Inflammatory macrophage treated with lipopolysaccharide for 4 hours (primary cell): ENCODE measurements at places on chromosomes 7 and 10.

- DNase-seq, result peak; percentile 75
Observed at GRCh38 chr7:50436133-50436806, 13.9 kb downstream of the FIGNL1 start.

GRCh38 chr10:87674943-87675342 lies 15.3 kb downstream of the PAPSS2 start:
- DNase-seq, result no peak

DNA sequence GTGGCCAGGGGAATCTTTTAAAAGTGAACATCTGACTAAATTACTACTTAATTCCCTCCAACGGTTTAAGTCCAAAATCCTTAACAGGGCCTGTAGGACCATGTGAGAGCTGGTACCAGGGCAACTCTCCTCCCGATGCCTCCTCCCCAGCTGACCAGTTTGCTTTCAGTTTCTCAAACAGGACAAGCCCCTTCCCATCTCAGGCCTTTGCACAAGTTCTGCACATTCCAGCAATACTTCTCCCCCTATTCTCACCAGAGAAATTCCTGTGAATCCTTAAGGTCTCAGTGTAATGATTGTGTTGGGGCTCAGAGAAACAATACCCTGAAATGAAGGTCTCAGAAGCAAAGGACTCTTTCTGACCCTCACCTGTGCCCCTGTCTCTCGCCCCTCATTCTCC lies 8.0 kb upstream of the CALHM1 start:
- no peak for DNase-seq

DNA sequence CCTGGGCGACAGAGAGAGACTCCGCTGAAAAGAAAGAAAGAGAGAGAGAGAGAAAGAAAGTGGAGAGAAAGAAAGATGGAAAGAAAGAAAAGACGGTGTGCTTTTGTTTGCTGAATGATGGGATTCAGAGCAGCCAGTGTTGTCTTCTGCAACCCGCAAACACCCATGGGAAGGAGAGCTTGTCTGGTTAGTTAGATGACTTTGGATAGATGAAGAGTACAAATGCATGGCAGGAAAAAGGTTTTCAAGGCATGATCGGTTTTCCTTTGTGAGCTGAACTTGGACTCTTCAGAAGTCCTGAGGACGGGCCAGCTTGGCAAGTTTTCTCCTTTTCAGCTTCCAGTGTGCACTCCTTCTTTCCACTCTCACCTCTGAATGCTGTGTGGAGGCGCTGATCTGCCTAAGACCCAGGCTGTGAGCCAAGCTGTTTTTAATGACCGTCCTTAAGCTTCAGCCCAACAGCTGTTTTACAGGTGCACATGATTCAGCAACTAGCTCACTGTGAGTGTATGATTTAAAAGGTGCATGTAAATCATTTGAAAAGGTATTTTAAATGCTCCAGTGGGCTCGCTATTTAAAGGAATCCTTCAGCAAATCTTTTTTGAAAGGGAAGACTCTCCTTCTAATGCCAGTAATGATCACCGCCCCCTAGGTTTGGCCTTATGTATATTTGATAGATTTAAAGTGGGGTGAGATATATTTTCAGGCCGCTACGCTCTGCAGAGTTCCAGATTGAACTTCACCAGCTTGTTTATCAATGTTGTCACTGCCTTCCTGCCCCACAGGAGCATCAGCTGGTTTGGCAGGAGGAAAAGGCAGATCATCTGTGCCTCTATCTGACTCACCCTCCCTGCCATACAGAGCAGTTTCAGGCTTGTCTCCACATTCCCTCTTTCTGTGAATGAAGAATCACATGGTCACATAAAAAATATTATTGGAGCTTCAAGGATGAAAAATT lies 115.0 kb downstream of the PLXDC2 start:
- peak; percentile 49 for DNase-seq

DNA sequence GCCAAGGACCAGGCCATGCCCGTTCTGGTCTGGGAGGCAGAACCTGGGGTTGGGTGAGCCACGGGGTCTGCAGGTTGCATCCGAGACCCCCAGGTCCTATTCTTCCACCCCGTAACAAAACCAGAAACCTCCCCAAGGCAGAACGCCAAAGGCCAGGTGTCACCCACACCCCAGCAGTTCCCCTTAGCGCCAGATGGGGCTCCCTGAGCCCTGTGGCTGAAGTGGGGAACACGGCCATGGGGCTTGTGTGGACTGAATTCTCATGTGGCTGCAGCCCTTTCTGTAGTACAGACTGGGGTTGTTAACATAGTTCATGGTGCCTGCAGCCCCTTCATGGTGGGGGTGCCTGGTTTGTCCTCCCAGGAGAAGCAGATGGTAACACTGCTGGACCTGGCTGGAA lies 10.2 kb downstream of the BRI3 start:
- DNase-seq, result no peak

DNA sequence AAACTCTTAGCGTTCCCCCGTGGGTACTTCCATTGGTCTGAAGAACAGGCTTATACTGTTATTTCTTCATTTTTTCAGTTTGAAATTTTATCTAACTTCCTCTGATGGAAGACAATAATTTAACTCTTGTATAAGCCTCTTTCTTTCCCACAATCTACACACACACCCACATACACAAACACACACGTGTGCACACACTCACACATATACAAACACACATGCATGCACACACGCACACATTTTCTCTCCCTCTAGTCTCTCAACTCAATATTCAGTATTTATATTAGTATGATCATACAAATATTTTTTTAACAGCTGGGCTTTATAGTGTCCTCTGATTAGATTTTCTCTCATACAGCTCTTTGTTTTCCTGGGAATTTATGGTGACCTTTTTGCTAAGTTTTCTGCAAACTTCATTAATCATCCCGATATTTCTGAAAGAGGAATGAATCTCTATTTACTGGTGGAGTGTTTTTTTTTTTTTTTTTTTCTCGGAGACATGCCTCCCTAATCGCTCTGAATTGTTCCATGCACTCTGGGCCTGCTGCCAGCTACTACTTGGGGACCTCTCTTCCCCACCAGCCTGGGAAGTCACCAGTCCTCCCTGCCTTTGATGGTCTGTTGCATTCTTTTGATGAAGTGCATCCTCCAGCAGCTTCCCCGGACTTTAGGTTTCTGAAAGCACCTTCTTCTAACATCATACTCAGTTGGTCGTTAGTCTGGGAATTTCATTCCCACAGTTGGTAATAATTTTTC lies 75.5 kb downstream of the ZNF777 start:
- no peak for DNase-seq

GRCh38 chr7:105230486-105230885 lies 158.2 kb downstream of the SRPK2 start:
- no peak for DNase-seq

DNA sequence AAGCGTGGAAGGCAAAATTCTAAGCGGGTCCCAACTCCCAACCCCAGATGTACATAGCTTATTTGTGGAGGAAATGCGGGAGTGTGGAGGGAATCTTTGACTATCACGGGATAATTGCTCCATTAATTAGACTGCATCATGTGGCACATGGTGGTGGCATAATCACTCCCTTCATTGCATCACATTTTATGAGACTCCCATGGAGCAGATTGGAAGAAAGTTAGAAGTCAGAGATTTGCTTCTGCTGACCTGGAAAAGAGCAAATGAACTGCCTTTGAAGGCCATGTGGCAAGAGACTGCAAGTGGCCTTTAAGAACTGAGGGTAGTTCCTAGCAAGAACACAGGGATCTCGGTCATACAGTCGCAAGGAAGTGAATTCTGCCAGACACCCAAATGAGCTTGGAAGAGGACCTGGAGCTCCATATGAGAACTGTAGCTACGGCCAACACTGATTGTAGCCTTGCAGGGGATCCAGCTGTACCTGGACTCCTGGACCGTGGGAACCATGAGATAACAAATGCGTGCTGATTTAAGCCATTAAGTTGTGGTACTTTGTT lies 37.1 kb upstream of the ITGB1 start:
- no peak for DNase-seq

- no peak for DNase-seq
Observed at GRCh38 chr7:136016649-136017395, 39.7 kb upstream of the MTPN start.

DNA sequence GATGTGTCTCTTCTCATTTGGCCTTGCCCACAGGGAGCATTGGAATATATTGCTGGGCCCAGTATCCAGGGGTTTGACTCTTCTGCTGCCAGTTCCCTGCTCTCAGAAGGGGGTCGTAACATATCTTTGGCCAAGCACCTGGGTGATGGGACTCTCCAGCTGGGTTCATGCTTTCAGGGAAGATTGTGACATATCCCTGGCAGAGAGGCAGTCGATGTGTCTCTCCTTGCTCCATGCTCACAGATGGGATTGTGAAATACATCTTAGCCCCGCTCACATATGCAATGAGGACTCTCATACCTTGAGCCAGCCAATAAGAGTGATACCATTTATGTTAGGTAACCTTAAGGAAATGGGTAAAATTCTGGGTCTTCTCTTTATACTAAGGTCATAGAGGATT lies 39.2 kb upstream of the ZNF680 start:
- DNase-seq, result no peak

DNA sequence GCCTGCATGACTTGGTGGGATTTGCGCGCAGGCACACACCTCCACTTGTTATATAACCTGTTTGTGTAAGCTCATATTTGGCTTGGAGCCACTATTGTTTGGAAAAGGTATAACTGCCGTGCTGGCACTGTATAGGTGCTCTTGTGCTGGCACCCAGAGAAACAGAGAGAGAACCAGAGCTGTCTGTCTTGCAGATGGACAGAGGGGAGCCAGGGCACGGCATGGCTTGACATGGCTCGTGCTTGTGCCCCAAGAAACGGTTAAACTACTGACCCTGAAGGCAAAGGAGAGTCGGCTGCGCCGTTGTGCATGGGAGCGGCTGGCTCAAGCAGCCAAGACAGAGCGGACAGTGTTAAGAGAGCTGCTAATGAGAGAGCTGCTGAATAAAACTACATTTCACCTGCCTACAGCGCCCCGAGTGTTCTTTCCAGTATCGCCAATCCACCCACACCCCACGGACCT lies 23.2 kb downstream of the RAPGEF5 start:
- no peak for DNase-seq

- DNase-seq, result peak; percentile 73
Observed at GRCh38 chr7:107638594-107638993, 22.0 kb upstream of the SLC26A4 start.

GRCh38 chr7:21986096-21986495 lies 40.4 kb upstream of the CDCA7L start:
- no peak for DNase-seq

- DNase-seq, result no peak
Observed at GRCh38 chr10:15877836-15878576, 17.7 kb upstream of the MINDY3 start.

GRCh38 chr7:115910541-115911164 lies 119.9 kb downstream of the TFEC start:
- peak; percentile 50 for DNase-seq

GRCh38 chr7:74138334-74138867 lies 35.8 kb upstream of the EIF4H start:
- DNase-seq, result no peak

DNA sequence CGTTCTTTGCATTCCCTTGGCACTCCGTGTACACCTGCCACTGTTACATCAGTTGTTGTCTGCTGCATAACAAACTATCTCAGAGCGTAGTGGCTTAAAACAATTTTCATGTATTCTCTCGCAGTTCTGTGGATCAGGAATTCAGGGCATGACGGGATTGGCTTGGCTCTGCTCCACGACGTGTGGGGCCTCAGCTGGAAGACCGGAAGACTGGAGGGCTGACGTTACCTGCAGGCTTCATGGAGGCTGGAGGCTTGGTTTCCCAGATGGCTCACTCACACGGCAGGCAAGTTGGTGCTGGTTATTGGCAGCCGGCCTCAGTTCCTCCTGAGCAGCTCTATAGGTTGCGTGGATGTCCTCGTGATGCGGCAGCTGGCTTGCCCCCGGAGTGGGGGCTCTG lies 25.5 kb downstream of the NYAP1 start:
- DNase-seq, result no peak

DNA sequence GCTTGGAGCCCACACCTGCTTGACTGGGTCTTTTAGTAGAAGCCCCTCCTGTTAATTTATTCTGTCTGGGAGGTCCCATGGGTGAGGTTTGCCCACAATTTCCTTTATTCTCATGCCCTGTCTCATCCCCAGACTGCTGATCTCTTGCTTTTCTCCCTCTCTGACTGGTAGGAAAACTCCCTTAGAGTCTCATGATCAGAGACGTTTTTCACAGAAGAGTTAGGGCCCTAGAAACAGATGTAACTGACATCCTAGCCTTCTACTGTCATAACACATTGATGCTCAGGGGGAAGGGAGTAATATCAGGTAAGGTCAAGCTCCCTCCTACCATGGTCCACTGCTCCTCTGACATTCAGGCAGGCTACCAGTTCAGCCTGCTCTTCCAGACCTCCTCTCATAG lies 43.7 kb upstream of the WASL start:
- no peak for DNase-seq

DNA sequence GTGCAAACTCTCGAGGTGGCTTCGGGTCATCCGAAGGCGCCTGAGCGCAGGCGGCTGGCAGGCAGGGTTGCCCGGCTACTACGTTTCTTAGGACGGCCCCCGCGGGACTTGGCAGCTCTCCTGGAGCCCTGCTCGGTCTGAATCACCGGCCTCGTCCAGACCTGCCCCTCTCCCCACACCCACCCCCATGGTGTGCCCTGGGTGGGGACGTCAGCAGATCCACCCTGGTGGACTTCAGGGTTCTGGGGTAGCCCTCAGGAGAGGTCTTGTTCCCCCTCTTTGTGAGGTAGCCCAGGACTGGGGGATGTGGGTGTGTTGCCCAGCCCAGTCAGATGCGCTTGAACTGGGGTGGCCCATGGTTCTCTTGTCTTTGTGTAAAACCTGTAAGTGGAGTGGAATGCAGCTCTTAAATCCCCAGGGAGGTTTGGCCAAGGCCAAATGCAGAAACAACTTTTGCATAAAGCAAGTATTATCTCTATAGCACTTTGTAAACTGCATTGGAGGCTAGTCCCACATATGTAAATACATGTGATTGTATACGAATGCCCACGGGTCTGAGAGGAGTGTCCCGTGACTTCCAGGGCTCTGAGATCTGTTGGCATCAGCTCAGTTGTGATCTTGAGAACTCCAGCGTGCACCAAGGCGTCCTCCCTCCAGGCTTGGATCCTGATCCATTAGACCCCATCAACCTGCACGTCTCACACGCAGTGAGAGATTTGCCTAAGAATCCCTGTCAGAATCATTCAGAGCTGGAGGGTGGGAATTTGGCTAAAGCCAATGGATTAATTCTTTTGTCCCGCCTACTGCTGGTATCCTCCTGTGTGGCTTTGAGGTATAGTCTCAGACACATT lies 1.8 kb downstream of the PFKFB3 start:
- no peak for DNase-seq

GRCh38 chr7:3239291-3239691 lies 61.8 kb upstream of the SDK1 start:
- DNase-seq, result no peak

GRCh38 chr10:84114088-84114667 lies 25.1 kb upstream of the GHITM start:
- no peak for DNase-seq

GRCh38 chr10:71092812-71093401 lies 119.5 kb upstream of the UNC5B start:
- DNase-seq, result no peak

GRCh38 chr10:114975091-114975490 lies 37.1 kb downstream of the TRUB1 start:
- no peak for DNase-seq

- DNase-seq, result no peak
Observed at GRCh38 chr7:111763221-111763801, 201.0 kb upstream of the IMMP2L start.

- peak; percentile 34 for DNase-seq
Observed at GRCh38 chr7:21364801-21365271, 63.0 kb upstream of the SP4 start.
